ENCODE measurements at places on chromosomes 7 and 10.

DNA sequence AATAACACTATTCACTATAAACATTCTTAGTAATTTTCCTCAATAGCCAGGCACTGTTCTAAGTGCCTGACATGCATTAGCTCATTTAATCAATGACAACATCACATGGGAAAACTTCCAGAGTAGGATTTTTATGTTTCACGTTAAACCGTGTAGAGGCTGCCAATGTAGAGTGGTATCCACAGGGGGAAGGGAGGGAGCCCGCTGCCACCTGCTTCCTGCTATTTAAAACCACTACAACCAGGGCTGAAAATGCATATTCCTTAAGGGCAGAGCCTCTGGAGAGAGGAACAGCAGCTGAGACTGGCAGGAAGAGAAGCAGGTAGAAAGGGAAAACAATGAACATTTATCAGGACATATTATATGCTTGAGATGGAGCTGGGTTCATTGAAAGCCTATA, 684.3 kb upstream of the AUTS2 start:
- DNase-seq: no peak

- DNase-seq: no peak
These were observed 105.8 kb downstream of the TRRAP start for GRCh38 chr7:98984126-98984525.

- DNase-seq: peak; percentile 77
These were observed 14.9 kb downstream of the TRIM56 start for GRCh38 chr7:101099969-101100781.

GRCh38 chr7:88278881-88279280, 27.8 kb downstream of the STEAP4 start:
- DNase-seq: no peak

DNA sequence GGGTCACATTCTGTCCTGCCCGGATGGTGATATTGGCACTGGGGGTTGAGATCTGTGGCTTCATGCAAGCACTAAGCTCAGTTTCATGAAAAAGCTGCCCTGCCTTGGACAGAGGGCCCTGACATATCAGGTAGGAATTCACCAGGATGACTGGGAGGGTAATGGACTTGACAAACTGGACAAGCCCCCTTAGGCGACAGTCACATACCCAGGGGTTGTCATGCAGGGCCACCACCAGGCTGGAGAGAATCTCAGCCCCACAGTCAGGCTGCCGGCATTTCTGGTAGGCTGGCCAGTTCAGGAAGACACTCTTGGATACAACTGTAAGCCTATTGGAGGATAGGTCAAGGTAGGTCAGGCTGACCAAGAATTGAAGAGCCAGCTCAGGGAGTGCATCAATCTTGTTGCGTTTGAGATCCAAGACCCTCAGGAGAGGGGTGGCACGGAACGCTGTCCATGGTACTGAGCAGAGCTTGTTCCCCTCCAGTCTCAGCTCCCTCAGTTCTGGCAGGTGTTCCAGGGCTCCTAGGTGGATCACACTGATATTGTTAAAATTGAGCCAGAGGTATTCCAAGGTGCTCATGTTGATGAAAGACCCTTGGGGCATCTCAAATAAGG, 824 bp downstream of the LRIT2 start:
- DNase-seq: no peak

DNA sequence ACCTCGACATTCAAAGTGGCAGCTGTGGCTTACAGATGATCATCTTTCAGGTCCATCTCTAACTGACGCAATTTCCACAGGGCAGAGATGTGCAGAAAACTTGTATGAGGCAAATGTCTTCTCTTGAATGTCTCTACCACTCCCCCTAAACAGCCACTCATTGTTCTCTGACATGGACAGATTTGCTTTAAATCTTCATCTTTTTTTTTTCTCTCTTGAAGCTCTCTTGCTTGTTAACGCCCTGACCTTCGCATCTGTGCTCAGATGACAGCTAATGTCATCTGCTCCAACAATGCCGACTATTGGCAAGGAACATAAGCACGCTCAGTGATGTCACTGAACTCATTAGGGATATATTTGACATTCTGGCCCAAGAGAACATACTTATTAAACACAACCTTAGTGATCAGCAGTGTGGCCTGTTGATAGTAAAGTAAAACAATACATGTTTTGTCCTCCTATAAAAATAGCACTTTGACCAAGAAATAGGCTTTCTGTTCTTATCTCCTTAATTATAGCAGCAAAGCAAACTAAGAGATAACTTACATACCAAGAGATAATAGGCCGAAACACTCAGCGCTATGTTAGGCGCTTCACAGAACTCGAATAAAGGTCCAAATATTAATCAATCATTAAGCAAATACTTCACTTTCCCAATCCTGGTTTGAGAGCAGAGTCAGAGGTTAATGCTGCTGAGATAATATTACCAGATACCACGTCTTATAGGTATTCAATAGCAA, 583.5 kb downstream of the PARD3 start:
- DNase-seq: peak; percentile 70

Measured in NCI-H2227 treated with DMSO at 0.1 percent for 48 hours (cell line).